NCI-H774 (cell line): ENCODE measurements at places on chromosomes 7 and 10.

DNA sequence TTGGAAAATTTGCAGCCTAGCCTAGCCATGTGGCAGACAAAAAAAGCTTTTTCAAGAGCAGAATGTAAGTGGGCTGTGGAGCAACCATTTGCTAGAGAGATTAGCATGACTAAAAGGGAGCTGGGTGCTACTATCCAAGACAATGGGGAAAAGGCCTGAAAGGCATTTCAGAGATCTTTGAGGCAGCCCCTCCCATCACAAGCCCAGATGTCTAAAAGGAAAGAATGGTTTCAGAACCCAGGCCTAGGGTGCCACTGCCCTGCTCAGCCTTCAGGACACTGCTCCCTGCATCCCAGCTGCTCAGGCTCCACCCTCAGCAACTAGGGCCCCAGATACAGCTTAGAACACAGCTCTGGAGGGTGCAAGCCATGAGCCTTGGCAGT is 24.7 kb downstream of the PNLIPRP3 start:
- no peak for DNase-seq

DNA sequence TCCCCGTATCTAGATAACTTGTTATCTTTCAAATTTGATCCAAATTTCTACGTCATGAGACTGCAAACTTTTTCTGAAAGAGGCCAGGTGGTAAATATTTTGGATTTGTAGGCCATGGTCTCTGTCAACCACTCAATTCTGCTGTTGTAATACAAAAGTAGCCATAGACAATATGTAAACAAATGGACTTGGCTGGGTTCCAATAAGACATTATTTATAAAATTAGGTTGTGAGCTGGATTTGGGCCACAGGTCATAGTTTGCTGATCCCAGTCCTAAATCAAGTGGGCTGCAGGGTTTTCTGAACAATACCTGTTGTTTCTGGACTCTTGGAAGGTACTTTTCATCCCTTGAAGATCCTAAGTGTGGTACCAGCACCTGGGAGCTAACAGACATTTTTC is 1178.0 kb downstream of the SORCS1 start:
- no peak for DNase-seq

GRCh38 chr10:116113721-116114501 is 159.1 kb downstream of the GFRA1 start:
- no peak for DNase-seq

GRCh38 chr7:139886899-139887298 is 57.8 kb downstream of the TBXAS1 start:
- no peak for DNase-seq

GRCh38 chr7:25615593-25615992 is 387.3 kb upstream of the NPVF start:
- DNase-seq, result no peak

DNA sequence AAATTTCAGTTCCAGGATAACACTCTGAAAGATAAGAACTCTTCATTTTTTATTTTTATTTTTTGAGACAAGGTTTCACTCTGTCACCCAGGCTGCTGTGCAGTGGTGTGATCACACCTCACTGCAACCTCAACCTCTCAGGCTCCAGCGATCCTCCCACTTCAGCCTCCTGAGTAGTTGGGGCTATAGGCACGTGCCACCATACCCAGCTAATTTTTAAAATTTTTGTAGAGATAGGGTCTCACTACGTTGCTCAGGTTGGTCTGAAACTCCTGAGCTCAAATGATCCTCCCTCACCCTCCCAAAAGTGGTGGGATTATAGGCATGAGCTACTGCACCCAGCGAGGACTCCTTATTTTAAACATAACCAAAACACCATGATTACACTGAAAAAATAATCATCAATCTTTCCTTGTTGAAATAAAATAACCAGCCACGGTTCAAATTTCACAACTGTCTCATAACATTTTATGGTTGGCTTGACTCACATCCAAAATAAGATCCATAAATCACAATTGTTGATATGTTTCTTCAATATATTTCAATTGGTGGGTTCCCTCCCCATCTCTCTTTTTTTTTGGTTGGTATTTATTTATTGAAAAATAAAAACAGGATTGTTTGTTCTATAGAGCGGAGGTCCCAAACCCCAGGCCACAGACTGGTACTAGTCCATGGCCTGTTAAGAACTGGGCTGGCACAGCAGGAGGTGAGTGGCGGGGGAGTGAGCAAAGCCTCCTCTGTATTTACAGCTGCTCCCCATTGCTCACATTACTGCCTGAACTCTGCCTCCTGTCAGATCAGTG is 60.1 kb upstream of the FAM171A1 start:
- DNase-seq, result no peak

GRCh38 chr10:70458329-70459060 is 17.0 kb upstream of the NODAL start:
- DNase-seq, result no peak

- DNase-seq, result no peak
These were observed 62.7 kb downstream of the TNRC18 start for GRCh38 chr7:5360971-5361370.

- DNase-seq, result no peak
These were observed 358.7 kb upstream of the MYO3A start for GRCh38 chr10:25575343-25575742.

- DNase-seq, result no peak
These were observed 64.6 kb upstream of the CREB5 start for GRCh38 chr7:28347475-28348318.

DNA sequence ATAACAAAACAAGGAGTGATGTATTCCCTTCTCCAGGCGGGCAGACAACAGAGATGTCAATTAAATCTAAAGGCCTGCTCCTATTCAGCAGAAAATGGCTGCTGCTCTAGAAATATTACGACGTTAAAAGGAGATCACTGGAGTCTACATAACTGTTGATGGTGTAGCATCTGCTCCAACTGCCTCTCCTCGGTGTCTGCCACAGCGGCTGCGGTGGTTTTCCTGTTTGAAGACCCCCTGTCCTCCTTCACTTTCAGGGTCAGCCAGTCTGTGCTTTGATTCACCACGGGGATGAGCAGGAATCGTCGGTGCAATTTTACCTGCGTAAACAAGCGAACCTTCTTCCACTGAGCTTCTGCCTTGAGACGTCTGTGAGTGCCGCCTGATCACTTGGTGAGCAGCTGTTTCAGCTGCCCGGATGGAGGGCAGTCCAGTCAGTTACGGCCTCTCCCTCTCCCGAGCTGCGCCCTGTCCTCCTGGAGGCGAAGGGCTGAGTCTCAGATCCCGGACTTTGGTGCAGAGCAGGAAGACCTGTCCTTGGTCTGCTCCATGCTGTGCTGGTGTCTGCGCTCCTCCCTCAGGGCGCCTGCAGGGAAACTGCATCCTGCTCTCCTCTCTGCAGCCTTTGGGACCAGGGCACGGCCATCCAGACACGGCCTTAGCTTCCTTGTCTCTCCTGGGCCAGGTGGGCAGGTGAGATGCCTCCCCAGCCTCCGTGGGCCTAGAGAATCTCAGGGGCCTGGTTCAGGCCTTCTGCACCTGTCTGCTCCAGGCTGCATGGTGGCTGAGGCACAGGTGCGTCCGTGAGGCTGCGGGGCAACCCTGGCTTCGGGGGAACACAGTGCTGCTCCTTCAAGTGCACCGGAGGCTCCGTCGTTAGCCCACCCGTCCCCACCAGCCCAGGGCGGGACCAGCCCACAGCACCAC is 326.6 kb downstream of the ADARB2 start:
- DNase-seq, result no peak

- DNase-seq, result no peak
These were observed 45.6 kb downstream of the PDGFA start for GRCh38 chr7:473870-474604.

DNA sequence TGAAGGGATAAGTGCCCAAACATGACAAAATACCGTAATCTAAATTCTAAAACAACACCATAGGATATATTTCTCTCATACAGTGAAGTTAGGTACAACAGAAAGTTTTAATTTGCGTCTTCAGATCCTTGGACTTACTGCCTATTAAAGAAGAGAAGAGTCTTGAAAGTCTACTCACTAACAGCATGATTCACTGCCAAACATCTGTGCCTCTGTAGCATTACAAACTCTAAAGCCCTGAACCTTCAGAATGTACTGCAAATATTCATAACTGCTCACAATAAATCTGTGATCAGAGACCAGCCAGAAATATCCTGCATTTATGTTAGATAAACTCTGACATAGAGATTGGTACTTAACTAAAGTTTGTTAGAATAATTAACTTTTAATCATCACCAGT is 365.3 kb downstream of the PARD3 start:
- DNase-seq, result no peak

DNA sequence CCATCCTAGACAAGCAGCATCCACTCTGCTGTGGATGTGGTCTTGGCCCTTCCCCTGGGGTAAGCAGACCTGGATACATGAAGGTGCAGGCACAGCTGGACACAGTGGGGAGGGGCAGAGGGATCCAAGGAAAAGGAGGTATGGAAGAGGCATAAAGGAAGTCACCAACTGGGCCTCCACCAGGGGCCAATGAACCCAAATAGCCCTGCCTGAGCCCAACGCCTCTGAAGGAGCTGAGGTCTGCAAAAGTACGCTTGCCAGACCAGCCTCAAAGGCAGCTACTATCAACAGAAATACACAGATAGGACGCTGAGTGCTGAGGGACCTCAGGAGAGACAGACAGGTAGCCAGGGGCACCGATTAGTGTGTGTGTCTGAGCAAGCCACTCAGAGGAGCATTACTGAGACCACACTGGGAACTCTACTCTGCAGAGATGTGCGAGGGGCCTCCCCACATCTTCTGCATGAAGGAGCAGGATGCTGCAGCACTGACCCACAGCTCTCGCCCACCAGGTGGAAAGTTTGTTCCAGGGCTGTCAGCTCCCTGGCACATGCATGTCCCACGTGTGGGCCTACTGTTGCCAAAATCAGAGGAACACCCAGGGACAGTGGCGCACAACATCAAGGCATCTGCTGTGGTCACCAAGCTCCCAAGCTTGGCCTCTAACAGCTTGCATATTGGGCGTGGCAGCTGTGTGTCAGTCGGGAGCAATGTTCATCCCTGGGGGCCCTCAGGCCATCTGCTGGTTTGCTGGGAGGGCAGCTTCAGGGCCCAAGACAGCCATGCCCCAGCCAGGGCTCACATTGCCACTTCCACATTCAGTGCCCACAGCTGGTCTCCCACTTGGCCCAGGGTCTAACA is 40.0 kb downstream of the MKI67 start:
- no peak for DNase-seq

GRCh38 chr10:125007436-125007835 is 65.5 kb downstream of the ZRANB1 start:
- no peak for DNase-seq

GRCh38 chr10:57864765-57865680 is 402.7 kb downstream of the IPMK start:
- no peak for DNase-seq

- DNase-seq, result no peak
These were observed 439.6 kb downstream of the GLRX3 start for GRCh38 chr10:130575756-130576285.

- DNase-seq, result no peak
These were observed 243.5 kb upstream of the TCF7L2 start for GRCh38 chr10:112706577-112706976.

DNA sequence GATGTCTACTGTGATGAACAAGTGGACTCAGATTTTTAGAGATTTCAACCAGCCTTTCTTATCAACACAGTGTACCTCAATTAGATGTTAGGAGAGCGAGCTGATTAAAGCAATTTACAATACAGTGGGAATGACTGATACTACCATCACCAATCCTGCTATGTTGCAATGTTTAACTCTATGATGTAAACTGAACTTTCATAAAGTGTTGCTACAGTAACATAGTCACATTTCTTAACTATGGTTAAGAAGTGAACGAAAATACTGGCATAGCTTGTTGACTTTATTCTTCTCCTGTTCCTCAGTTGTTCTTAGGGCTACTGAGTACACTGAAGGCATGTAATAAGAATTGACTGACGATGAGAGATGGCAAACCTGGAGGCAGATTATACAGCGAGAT is 139.8 kb downstream of the MYOF start:
- no peak for DNase-seq

GRCh38 chr10:107058331-107058730 is 106.2 kb downstream of the SORCS1 start:
- no peak for DNase-seq

GRCh38 chr10:89652806-89653370 is 7.8 kb upstream of the PANK1 start:
- DNase-seq, result no peak

DNA sequence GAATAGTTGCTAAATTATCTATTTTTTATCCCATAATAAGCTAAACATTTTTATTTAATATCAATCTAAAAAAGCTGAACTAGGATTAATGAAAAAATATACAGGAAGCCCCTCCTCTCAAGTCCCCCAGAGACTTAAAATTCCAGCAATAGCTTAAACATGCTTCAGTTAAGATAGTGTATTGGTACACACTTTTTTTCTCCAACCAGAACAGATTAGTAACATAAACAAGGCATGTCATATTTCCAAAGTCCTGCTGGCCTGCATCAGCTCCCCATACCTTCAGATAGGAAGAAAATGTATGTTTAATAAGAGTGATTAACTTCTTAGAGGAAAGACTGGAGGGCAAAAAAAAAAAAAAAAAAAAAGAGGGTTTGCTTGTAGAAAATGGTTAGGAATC is 7.1 kb downstream of the TBX20 start:
- DNase-seq, result no peak

DNA sequence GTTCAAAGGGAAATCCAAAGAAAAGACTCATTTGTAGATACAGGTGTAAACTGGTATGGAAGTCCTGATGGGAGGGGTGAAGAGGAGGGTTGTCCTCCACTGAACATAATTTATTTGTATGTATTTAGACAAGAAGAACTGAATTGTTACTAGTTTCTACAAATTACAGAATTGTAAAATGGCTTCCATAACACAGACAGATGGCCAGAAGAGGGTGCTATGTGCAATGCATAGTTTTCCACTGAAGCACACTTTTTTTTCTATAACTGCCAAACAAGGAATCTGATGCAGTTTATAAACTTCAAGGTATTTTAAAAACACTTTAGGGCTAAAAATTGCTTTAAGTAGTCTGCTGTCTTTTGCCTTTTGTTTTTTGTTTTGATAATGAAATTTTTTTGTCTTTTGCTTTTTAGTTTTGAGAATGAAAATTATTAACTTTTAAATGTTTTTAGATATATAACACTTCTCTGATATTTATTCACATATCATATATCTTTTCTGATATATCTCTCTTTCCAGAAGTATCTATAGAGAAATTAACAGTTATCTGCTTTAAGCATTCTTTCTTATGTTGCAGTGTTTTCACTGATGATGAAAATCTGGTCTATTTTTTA is 58.5 kb downstream of the PHYHIPL start:
- DNase-seq, result no peak

DNA sequence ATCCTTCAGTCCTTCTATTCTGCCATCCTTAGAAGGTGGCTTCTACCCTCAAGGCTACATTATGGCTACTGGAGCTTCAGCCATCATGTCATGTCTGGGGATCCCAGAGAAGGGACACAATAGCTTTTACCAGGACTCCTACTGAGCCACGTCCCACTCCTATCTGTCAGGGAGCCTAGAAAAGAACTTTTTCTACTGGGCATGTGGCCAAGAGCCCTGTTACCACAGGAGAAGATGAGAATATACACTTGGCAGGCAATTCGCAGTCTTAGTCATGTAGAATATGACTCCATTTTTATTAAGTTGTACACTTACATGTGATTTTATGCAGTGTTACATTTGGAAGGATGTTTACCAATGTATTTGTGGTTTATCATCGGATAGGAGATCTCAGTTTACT is 64.6 kb upstream of the KCNMA1 start:
- no peak for DNase-seq

GRCh38 chr10:98391065-98391464 is 23.9 kb downstream of the PYROXD2 start:
- DNase-seq, result no peak

GRCh38 chr10:75538765-75539164 is 107.3 kb downstream of the LRMDA start:
- DNase-seq, result no peak

- DNase-seq, result no peak
These were observed 113.8 kb upstream of the CACUL1 start for GRCh38 chr10:118868589-118868988.
